ENCODE measurements at places on chromosomes 12 and 14.
A peak's percentile ranks its signal among the peaks of the same experiment; 100 is the strongest.

DNA sequence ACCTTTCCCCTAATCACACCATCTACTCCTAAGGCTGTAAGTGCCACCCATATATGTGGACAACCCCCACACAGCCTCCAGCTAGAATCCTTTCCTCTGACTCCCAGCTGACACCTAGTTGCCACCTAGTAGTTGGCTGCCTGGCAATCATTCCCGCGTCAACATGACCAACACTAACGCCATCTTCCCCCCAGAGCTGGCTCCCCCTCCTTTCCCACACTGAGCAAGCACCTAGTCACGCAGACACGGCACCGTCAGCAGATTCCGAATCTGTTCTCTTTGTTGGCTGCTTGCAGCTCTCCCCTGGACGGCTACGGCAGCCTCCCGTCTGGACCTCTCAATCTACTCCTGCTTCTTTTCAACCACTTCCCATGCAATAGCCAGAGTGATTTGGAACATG, 27.7 kb downstream of the UBR7 start:
- DNase-seq = no peak

DNA sequence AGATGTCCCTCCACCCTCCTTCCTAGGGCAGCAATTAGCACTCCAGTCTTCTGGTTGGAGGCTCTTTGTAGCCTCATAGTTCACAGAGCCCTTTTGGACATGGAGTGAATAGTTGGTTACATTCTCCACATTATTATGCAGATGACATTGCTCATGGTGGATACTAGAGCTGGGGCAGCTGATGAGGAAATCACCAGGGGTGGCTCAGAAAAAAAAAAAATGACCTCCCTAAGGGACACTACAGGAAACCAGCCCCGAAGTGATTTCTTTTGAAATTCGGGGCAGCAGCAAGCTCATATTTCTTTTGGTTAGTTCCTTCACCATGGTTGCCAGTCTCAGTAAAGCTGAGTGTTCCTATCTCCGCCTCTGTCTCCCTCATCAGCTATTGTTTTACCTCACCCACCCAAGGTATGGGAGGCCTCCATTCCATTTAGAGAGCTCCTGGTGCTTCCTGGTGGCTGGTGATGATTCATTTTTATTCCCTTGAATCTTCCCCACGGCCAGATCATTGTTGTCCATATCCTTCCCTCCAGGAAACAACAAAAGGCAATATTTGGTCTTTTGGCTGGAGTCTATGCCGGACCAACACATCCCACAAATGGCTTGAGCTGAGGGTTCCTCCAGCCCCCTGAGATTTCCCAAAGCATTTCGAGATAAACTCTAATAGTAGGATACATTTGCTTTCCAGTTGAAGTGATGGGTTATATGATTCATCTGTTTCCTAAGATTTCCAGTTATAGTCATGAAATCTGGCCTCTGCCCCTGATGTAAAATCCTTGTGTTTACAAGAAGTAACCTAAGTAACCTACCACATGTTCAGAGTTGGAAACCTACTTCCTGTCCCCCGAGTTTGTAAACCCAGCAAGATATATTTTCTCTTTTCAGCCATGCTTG, 56.2 kb upstream of the NID2 start:
- DNase-seq = no peak

GRCh38 chr12:53201177-53201541, 5.9 kb downstream of the ITGB7 start:
- DNase-seq = no peak

DNA sequence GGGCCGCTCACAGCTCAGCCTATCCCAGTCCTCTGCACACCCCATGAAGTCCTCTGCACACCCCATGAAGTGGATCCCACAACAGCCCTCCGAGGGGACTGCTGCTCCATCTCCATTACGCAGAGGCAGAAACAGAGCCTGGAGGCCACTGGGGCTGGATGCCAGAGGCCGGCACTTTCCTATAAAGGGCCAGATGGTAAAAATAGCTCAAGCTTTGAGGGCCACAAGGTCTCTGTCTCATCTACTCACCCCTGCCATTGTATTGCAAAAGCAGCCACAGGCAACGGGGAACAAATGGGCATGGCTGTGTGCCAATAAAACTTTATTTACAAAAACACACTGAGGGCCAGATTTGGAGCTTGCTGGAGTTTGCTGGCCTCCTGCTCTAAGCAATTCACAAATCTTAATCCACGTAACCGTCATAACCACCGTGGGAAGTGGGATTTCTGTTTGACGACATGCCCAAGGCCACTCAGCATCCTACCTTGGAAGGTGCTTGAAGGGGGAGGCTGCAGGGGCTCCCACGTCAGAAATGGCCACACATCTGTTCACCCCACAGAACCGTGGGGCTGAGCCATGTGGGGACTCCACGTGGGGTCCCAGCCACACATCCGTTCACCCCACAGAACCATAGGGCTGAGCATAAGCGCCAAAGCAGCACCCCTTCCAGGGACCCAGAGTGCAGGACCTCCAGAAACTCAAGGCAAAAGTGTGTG, 92.0 kb downstream of the NCOR2 start:
- DNase-seq = no peak

- no peak for DNase-seq
These were observed 12.1 kb downstream of the ATXN2 start for GRCh38 chr12:111586986-111587385.

GRCh38 chr12:96302687-96303310, 97.4 kb downstream of the CDK17 start:
- DNase-seq = no peak

- DNase-seq = no peak
These were observed 1.9 kb downstream of the FAM186A start for GRCh38 chr12:50394469-50395029.

DNA sequence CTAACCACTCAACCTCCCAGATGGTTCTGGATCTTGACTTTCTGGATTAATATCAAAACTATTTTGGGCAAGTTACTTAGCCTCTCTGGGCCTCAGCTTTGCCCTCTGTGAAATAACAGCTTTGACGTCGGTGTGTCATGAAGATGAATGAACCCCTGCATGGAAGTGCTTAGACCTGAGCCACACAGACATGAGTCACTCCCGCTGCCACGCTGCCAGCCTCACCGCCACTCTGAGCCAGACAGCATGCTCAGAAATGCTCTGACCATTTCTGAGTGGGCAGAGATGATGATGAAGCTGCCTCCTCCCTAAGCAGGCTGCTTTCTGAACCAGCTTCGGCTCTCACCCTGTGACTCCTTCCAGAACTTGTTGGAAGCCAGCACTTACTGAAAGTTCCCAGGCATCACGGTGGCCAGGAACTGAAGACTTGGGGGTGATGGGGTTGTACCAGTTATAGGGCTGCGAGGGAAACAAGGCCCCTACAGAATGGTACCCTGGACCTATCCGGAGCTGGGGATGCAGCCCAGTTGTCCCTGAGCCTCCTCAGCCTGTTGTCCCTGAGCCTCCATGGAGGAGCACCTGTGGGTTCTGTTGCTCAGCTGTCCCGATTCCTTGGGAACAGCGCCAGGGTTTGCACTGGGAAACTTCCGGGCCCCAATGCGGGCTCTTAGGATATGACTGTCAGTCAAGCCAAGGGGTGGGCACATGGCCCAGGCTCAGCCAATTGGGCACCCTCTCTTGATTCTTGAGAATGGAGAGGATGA, 2.0 kb upstream of the CCDC197 start:
- DNase-seq = peak; percentile 56

DNA sequence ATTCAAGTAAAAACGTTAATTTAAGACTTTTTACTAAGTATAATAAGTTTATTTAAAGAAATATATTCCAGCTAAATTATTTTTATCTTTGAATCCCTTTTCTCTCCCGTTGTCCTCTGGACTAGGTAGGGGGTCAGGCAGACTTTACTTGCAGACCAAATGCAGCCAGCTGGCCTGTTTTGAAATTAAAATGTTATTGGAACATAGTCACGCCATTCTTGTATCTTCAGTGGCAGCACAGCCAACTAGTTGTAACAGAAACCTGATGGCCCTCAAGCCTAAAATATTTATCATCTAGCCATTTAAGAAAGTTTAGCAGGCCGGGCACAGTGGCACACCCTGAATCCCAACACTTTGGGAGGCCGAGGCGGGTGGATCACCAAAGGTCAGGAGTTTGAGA, 52.7 kb downstream of the BCAT1 start:
- no peak for DNase-seq

GRCh38 chr12:121600702-121601336, 20.0 kb upstream of the KDM2B start:
- no peak for DNase-seq

- no peak for DNase-seq
These were observed 19.8 kb downstream of the XRCC3 start for GRCh38 chr14:103695296-103696069.

- DNase-seq = no peak
These were observed 89.6 kb downstream of the ARF6 start for GRCh38 chr14:49982501-49982951.

DNA sequence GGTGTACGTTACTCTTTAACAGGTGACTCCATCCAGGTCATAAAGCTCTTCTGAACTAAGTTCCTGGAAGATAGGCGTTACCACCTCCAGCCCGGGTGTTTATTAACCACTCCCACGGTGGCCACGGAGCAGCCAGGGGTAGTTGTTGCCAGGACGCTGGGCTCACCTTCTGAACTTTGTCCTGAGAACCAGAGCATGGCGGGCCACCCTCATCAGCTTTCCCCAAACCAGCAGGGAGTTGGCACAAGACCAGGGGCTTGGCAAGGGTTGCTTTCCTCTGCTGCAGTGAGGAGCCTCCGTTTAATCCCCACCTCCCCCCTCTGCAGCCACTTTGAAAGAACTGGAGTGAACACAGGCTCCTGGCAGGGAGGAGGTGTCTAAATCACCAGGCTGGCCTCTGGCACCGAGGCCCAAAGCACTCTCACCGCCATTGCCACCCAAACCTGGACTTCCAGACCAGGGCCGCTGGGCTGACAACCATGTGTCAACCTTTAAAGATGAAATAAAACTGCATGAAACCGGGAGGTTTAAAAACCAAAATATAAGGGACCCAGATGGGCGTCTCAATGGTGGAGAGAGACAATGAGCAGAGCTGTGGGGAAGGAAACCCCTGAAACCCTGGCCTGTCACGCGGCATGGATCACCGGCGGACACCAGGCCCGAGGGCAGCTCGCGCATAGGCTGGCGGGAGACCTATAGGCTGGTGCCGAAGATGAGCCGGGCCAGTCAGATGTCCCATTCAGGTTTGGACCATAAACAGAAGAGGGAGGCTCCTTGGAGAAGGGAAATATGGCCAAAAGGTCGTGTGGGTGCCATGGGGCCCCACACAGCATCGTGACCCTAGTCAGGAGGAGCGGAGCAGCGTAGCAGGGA, 30.9 kb upstream of the TDRD9 start:
- DNase-seq = no peak

DNA sequence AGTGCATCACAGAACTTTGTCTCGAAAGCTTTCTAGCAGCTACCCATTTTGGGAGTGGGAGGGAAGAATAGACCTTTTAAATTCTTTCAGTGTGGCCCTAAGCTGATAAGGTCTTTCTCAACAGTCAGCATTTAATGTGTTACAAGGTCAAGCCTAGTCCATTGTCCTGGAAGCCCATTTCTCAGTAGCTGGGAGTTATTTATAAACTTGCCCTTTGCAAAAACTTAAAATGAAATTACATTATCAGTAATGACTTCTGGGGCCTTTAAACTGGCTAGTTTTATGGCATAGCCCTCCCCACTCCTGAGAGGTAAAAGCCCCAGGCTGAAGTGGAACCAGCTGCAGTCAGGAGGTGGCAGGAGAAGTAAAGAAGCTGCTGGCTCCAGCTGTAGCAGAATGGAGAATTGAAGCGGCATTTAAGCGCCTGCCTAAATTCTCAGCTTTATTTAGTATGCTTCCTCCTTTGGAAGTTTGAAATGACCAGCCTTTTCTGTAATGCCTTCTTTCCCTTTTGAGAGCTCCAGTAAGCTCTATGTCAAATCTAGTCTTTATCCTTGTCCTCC, 12.4 kb downstream of the COPZ1 start:
- no peak for DNase-seq

- no peak for DNase-seq
These were observed 360 bp upstream of the SLC35F4 start for GRCh38 chr14:57866199-57866705.

GRCh38 chr14:31297701-31298344, 90.2 kb upstream of the HECTD1 start:
- DNase-seq = no peak

DNA sequence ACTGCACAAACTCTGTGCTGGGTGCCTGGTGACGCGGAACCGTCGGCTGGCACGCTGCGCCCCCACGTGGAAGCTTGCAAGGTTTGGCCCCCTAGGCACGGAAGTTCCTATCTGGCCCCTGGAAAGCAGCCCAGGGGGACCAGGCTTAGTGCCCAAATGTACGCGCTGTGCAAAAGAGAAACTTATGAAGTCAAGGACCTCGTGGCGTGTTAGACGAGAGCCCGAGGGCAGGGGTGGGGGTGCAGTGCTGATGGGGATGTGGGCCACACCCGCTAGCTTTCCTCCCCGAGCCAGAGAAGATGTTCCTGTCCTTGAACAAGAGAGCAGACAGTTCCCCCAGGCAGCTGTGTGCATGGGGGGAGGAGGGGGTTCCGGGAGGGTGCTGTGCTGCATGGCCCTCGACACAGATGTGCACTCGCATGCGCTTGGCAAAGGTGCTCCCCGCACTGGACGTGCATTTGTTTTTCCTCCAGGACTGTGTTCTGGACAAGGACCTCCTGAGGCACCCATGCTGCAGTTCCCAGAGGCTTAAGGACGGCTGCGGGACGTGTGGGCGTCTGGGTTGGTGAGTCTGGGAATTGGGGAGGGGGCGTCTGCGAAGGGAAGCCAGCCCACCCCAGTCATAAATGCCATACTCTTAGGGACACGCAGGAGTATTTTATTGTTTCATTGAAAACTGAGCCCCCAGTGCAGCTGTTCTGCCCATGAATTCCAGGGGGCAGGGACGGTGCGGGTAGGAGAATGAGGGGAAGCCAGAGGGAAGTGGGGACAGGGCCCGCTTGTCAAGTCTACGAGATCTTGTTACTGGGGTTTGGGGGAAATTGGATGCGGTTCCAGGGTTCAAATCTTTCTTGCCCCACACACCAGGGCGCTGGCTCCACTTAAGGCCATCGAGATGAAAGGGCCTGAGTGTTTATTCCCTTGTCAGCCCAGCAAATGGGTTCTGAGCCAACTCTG, 80.0 kb downstream of the NTF3 start:
- DNase-seq = peak; percentile 2

DNA sequence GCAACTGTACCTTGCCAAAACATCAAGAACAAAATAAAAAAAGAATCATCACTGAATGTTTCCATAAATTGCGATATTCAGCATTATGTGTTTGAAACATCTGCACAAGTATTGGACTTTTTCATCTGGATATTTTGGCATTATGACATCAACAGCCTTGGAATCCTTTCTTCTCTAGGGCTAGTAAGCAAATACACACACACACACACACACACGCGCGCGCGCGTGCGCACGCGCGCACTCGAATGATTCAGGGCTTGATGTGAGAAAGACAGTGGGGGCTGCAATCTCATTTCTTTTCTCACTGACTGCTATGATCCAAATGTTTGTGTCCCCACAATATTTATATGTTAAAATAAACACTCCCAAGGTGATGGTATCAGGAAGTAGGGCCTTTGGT, 90.0 kb upstream of the SLC38A4 start:
- no peak for DNase-seq

- DNase-seq = no peak
These were observed 5.9 kb downstream of the PRPF39 start for GRCh38 chr14:45089813-45090212.

GRCh38 chr14:102928412-102929240, 6.2 kb downstream of the AMN start:
- peak; percentile 48 for DNase-seq

All from stimulated activated CD4-positive, alpha-beta T cell treated with anti-CD3 and anti-CD28 coated beads, Interleukin-4, amount 100 ng/mL, for 48 hours (primary cell).